AG04449 (cell line): ENCODE measurements at places on chromosomes 16 and 17.
A peak's percentile ranks its signal among the peaks of the same experiment; 100 is the strongest.

DNA sequence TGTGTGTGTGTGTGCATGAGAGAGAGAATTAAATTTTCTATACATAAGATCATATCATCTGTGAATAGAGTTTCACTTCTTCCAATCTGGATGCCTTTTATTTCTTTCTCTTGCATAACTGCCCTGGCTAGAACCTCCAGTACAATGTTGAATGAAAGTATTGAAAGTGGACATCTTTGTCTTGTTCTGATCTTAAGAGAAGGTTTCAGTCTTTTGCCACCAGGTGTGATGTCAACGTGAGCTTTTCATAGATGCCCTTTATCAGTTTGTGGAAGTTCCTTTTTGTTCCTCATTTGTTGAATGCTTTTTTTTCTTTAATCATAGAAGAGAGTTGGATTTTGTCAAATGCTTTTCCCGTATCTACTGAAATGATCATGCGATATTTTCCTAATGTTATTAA, 63.3 kb downstream of the RNF213 start:
- DNase-seq, result no peak

GRCh38 chr16:4882633-4883285, 35.5 kb downstream of the UBN1 start:
- DNase-seq, result no peak

DNA sequence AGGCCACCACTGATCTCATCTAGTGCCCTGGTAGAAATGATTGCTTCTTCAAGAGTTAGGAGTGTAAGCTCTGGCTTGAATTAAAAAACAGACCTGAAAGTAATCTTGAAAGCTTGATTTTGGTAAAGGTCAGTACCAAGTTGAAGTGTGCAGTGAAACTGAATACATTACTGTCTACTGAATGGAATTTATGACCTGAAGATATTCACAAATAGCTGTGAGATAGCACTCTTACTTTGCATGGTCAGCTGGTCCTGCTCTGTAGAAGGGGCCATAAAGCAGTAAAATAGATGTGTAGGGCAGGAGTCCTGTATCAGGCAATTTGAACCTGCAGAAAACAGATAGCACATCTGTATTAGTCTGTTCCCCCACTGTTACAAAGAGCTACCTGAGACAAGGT, 78.6 kb downstream of the MYH13 start:
- no peak for DNase-seq

- no peak for DNase-seq
These were observed 3.9 kb downstream of the HNF1B start for GRCh38 chr17:37740915-37741314.

DNA sequence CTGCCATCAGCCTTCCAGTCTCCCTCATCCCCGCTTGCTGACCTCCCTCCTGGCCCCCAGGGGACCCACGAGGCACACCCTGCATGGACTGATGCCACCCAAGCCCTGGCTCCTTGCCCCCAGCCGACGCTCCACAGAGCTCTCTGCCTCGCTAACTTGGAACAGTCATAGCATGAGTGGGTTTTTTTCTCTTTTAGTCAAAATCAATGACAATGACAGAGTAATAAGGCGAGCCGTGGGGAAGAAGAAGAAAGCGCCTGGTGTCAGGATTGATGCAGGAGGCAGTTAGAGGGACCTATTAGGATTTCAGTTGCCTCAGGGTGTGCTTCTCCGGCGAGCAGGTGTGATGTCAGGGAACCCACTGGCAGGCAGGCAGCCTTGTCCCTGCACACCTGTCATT, 176.3 kb upstream of the TNRC6C start:
- DNase-seq, result no peak

GRCh38 chr17:69820876-69821473, 254.1 kb upstream of the KCNJ16 start:
- DNase-seq, result no peak

DNA sequence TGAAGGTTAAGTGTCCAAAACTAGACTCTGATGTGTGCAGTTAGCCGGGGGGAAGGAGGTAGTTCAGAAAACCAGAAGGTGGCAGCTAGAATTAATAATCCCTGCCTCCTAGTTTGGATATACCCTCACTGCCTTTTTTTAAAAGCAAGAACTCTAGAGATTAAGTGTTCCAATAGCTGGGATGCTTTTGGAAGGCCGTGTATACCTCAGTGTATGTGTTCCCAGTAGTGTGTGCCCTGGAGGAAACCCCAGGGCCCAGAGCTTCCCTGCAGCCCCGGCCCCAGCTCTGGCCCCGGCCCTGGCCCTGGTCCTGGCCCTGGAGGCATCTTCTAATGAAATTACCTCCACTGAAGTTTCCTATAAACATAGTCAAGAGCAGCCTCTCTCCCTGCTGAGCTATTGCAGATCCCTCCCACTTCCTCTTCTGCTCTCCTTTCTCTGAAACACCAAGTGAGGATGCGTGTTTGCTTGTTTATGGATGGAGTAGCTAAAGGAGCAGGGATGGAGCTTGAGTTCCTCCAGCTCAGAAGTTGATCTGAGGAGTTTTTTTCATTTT, 130.7 kb downstream of the PRKCA start:
- DNase-seq, result no peak

GRCh38 chr16:68643847-68644246, 1.3 kb upstream of the CDH3 start:
- DNase-seq, result no peak

DNA sequence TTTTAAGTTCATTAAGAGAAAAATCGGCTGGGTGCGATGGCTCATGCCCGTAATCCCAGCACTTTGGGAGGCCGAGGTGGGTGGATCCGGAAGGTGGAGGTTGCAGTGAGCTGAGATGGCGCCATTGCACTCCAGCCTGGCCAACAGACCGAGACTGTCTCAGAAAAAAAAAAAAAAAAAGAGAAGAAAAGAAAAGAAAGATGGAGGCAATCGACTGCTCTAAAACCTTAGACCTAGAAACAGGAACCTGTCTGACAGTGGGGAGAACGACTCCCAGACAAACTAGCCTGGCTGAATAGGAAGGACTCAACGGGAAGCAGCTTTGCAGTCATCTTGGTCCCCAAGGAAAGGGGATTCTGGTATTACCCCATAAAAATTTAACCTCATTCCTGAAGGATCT, 13.7 kb downstream of the MRC2 start:
- DNase-seq, result no peak

DNA sequence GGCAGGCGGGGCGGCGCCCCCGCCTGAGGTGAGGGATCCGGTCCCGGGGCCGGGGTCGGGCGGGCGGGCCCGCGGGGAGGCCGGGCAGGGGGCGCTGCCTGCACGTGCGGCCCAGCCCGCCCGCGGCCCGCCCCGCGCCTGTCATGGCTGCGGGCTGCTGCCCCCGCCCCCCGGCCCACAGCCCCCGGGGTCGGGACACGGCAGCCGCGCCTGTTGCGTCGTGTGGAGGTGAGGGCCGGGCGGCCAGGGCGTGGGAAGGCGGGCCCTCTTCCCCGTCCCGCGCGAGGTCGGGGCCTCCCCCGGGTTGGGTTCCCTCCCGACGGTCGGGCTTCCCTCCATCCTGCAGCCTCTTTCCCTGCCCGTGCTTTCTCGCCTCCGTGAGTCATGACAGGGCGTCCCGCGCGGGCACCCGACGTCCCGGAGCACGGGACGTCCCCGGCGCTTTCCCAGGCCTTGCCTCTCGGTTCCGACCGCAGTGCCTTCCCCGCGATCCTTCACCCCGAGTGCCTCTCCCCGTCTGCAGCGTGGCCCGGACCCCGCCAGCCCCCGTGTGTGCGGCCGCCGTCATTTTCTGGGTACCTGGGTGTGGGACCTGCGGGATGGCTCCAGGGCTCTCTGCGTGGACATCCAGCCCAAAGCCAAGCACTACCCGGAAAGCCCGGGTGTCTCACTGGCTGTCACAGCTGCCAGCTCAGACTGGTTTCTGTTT, 76.7 kb downstream of the CHD9 start:
- no peak for DNase-seq

- no peak for DNase-seq
These were observed 5.9 kb downstream of the SKA2 start for GRCh38 chr17:59149051-59149450.

- no peak for DNase-seq
These were observed 23.6 kb upstream of the GAN start for GRCh38 chr16:81291117-81291516.

GRCh38 chr16:66334853-66335574, 31.5 kb upstream of the CDH5 start:
- DNase-seq, result no peak

DNA sequence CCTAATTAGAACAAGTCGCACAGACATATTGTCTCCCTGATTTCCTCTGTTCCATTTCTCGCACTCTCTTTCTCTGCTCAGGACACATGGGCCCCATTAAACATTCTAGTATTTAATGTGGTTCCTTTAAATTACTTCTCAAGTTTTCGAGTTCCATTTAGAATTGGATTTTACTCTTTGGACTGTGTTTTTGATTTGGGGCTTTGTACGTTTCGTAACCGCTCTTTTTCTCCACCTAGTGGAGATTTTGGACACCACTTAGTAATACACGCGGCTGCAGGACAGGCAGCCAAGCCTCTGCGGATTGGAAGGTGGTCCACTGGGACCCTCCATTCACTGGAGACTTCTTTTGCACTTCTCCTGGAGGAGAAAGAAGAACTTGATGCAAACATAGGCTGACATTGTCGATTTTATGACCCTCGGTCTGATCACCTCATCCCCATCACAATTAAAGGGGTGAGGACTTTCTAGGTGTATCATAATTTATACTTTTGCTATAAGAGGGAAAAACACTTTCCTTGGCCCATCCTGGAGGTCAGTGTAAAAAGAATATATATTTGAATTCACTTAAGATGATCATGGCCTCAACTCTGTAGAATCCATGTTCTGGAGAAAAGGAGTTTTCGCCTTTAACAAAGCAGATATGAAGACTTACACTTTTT, 85.7 kb downstream of the NOG start:
- DNase-seq, result no peak

DNA sequence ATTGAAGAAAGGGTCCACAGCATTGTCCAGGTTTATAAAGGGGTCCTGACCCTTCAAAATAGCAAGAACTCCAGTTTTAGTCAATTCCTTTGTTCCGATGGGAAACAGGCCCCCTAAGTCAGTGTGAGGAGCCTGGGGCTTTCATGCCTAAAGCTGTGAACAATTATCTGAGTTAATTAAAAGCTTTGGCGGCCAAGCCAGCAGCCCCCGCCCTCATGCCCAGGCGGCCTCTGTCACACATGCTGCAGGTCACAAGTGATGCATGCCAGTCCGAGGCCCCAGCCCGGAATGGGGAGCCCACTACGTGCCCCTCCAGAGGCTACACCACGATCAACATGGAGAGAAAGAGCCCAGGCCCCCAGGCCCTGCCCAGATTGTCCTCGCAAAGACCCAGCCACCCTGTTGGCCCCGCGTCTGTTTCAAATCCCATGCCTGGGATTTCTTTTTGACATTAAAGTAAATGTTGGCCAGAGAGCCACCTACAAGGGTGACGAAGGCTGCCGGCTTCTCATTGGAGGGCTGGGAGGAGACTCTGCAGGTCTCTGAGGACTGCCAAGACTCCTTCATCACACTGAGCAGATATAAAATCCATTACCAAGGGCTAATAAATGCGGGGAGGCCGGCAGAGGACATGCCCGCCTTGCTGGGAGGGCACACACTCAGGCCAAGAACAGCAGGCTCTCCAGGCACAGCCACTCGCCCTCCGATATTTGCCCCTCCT, 14.5 kb upstream of the PITPNM3 start:
- DNase-seq, result no peak

DNA sequence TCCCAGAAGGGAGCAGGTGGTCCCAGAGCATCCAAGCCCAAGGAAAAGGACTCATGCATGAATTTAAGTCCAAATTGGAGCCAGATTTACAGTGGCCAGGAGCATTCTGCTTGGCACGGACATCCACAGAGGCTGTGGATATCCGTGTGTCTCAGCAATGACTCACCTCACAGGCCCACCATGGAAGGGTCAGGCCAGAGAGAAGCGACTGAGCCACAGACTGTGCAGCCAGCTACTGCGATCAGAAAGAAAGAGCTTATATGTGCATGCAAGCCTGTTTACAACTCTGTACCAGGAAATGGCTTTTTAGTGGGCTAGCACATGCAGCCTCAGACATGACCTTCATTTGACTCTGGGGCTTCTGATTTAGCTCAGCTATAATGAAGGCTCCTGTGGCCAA, 231.0 kb downstream of the C16orf95 start:
- DNase-seq, result no peak

DNA sequence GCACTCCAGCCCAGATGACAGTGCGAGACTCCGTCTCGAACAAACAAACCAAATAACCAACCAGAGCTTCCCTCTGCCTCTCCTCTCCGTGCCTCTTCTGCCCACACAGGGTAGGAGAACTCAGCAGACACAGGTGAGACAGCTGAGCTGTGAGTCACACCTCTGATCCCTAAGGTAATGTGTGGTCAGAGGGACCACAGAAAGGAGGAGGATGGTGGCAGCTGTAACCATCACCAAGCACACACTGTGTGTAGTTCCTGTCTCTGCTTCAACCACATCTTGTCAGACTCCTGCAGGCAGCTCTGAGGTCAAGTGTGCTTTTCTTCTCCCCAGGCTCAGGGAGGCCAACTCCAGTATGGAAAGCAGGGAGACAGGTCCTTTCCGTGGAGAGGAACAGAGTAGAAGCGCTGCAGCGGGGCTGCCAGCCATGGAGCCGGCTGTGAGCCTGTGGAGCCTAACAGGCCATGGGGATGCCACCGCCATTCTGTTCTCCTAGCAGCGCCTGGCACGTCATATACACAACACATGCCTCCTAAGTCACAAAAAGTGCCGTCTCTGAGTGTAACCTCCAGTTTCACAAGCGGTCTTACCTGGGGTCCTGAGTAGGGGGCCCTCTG, 7.1 kb downstream of the NUDT16L1 start:
- DNase-seq, result no peak

GRCh38 chr16:57863434-57864160, 61.3 kb upstream of the KIFC3 start:
- peak; percentile 44 for DNase-seq

- DNase-seq, result no peak
These were observed 5.3 kb upstream of the DNAH2 start for GRCh38 chr17:7712111-7712771.

DNA sequence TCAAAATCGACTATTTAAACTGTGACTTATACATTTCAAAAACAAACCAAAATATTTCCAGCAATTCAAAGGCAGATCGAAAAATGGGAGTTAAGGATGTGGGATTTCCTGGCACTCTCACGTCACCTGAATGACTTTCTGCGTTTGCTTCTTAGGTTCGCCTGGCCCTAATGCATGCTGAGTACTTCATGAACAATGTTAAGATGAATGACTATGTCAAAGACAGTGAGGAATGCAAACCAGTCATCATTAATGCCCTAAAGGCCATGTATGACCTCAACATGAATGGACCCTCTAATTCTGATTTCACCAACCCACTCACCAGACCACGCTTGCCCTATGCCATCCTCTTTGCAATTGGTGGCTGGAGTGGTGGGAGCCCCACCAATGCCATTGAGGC, 7.3 kb downstream of the KLHL10 start:
- DNase-seq, result no peak
